ENCODE measurements at places on chromosomes 2 and 18. TPM values are rescaled to one million over a fixed set of nuclear protein-coding genes. Genes with fewer than 3 reads are reported as not detected.
A peak's percentile ranks its signal among the peaks of the same experiment; 100 is the strongest.

ANKRD29 gene
- total RNA-seq: 11.6 TPM

DNA sequence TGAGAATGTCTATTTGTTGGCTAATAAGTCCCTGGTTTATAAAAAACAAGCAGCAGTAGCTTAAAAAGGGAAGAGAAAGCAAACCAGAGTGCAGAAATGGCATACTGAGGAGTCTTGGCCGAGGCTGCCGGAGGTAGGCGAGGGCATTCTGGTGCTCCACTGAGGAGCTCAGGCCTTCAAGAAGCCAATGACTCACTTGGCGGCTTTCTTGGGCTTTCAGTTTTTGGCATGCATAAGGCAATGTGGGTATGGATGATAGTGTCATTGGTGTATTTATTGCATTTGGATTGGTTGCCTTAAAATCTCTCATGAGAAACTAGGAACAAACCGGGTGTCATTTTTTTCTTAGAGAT is 119.6 kb upstream of the ARL5A start:
- ATAC-seq: peak; percentile 53

DNA sequence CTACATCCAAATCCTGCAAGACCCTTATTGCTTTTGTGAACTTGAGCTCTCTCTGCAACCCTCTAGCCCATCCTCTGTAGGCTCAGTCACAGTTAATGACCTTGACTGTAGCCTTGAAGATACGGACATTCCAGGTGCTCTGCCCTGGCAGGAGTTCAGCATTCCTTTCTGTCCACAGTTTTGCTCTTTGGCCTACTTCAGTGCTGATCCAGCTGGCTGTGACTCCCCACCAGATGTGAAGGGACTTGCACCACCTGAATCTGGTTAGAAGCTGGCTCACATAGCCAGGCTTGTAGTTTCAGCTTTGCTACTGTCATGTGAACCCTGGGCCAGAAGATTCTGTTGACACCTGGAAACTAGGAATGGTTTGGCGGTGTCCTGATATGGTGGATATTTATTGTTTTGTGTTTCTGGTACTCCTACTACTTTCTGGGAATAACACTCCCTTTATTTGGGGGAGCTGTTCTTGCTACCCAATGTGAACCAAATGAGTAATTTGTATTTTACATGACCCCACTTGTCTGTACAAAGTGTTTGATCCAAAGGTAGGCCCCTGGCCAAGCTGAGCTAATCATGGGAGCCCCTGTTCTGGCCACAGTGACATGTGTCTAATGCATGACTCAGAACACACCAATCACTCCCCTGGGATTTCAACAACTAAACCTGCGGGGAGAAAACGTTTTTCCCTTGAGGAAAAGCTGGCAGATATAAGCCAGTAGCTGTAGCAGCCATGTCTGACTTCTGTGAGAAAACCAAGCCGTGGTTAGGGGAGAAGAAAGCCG is 73.4 kb downstream of the CDCA7 start:
- ATAC-seq: no peak

DNA sequence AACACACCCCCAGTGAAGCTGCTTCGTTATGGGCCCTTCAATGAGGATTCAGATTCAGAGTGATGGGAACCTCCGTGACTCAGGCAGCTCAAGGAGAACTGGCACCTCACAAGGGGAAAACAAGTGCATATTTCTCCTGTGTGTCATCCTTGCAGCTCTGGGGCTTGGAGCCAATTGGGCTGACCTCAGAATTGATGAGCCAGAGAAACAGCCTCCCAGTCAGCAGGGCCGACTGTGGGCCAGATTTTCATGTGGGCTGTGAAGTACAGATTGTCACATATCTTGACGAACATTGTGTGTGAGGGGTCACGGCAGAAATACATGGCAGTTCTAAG is 189.6 kb upstream of the SP5 start:
- peak; percentile 94 for ATAC-seq

GRCh38 chr18:10094655-10095054 is 180.8 kb downstream of the VAPA start:
- no peak for ATAC-seq

- ATAC-seq: no peak
Measured at GRCh38 chr2:1446301-1446700, 33.0 kb downstream of the TPO start.

IL1RL1 gene
- total RNA-seq: 22.6 TPM

All from gastroesophageal sphincter (tissue), 4 donors.